Neural progenitor cell (in vitro differentiated cells): ENCODE measurements at places on chromosomes 7 and 10. TPM values are rescaled to one million over a fixed set of nuclear protein-coding genes. Genes with fewer than 3 reads are reported as not detected.

The TNKS2 gene
- 47.2 and 53.4 TPM in 2 replicates for total RNA-seq

The TSPAN33 gene
- total RNA-seq, result 34.5 and 52.7 TPM in 2 replicates

The GPC2 gene
- total RNA-seq, result 17.0 and 61.0 TPM in 2 replicates

The AP1S1 gene
- 74.4 and 94.2 TPM in 2 replicates for total RNA-seq

The AKR1D1 gene
- 0.28 TPM in 1 of 2 replicates, not detected in the other for total RNA-seq

The OR13A1 gene
- total RNA-seq, result 0.93 and 1.5 TPM in 2 replicates

DNA sequence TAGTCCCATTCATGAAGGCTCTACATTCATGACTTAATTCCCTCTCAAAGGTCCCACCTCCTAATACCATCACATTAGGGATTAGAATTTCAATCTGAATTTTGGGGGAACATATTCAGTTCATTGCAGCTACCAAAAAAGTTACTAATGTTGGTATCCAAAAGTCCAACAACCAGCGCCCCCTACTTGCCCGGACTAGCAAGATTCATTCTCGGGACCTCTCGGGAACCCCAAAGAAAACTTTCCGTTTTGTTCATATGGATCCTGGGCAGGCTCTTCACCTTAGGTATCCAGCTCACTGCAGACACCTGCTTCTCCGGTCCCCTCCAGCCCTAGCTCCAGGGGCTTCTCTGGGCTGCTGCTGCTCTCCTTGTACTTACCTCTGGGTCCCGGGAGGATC lies 8.9 kb upstream of the GRK5 start:
- no peaks in the 10 kb centered on the region for H3K27me3 ChIP-seq
- H3K4me1 ChIP-seq, result peaks cover 10% of the 10 kb centered on the region

GRCh38 chr10:129514568-129515451 lies 47.8 kb downstream of the MGMT start:
- H3K4me3 ChIP-seq, result no peak overlapping the region
- no peaks in the 10 kb centered on the region for H3K4me1 ChIP-seq
- H3K27me3 ChIP-seq, result no peaks in the 10 kb centered on the region
- no peak for DNase-seq
- no peak overlapping the region for H3K27ac ChIP-seq

- DNase-seq, result peak; percentile 64
- no peak overlapping the region for H3K4me3 ChIP-seq
- H3K4me1 ChIP-seq, result peaks cover 14% of the 10 kb centered on the region
- no peak overlapping the region for H3K27ac ChIP-seq
- H3K36me3 ChIP-seq, result no peaks in the 10 kb centered on the region
Observed at GRCh38 chr10:71268247-71268691, 50.8 kb upstream of the SLC29A3 start.

DNA sequence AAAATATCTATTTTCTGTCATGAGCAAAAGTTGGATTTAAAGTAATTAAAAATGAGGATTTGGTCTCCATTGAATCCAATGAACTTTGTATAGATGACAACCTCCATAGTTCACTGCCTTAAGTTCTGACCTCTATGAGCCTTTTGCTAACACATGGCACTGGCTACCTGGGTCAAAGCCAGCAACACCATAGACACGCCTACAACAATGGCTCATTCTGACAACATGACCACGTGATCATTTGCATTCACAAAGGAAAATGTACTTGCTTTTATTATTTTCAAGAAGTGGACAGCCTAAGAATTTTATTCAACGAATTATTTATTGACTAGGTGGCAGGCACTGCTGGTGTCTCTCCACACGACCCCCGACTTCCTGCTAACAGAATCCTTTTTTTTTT lies 90.6 kb downstream of the CARD11 start:
- H3K4me3 ChIP-seq, result no peak overlapping the region
- no peaks in the 10 kb centered on the region for H3K27me3 ChIP-seq
- peaks cover 11% of the 10 kb centered on the region for H3K4me1 ChIP-seq
- no peak for DNase-seq
- no peak overlapping the region for H3K27ac ChIP-seq
- H3K36me3 ChIP-seq, result no peaks in the 10 kb centered on the region

- H3K27ac ChIP-seq, result no peak overlapping the region
- peak overlapping the region; percentile 73 for H3K4me3 ChIP-seq
Observed at GRCh38 chr7:64667311-64667710, 1.4 kb downstream of the ZNF107 start.

GRCh38 chr7:123789817-123790216 lies 41.0 kb upstream of the WASL start:
- no peaks in the 10 kb centered on the region for H3K27me3 ChIP-seq
- no peaks in the 10 kb centered on the region for H3K36me3 ChIP-seq
- DNase-seq, result no peak
- no peak overlapping the region for H3K4me3 ChIP-seq

DNA sequence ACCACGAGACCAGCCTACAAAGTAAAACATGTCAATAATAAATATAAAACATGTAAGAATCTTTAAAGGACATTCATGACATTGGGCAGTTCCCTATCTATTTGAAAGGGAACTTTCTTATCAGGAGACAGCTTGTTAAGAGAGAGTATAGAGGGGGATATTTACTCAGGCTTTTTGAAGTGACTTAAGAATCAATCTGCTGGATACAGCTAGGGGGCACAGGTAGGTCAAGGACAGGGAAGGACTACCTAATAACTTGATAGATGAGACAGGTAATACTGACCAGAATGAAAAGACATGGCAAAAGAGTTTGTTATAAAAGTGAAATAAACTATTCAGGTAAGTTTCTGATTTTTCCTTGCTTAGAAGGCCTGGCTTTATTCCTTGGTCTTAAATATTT lies 21.8 kb upstream of the LRRD1 start:
- no peaks in the 10 kb centered on the region for H3K27me3 ChIP-seq
- no peaks in the 10 kb centered on the region for H3K4me1 ChIP-seq
- no peak for DNase-seq
- no peak overlapping the region for H3K27ac ChIP-seq
- H3K4me3 ChIP-seq, result no peak overlapping the region

GRCh38 chr10:48835781-48836180 lies 103.9 kb downstream of the LRRC18 start:
- no peak overlapping the region for H3K4me3 ChIP-seq
- no peaks in the 10 kb centered on the region for H3K36me3 ChIP-seq
- H3K27ac ChIP-seq, result no peak overlapping the region
- peaks cover 13% of the 10 kb centered on the region for H3K4me1 ChIP-seq
- no peak for DNase-seq
- no peaks in the 10 kb centered on the region for H3K27me3 ChIP-seq

DNA sequence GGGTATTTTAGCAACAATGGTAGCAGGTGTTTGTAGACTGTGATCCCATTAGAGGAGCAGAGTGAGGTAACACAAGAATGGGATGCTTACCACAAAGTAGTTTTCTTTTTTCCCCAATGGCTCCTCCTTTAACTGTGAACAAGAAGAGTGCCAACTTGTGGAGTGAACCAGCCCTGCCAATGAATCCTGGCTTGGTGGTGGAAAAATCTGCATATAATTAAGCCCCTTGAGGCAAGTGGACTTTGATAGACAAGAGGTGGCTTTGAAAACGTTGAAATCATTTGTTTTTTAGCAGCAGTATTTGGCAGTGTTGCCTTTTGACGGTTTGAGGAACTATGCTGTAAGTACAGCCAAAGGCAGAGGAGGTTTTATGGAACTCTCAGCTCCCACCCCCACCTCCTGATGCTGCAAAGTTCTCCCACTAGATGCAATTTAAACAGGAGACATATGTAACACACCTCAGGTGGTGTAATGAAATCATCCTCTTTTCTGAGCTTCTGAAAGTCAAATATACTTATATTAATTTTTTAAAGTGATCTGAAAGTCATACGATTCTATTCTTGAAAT lies 295.6 kb downstream of the DPP6 start:
- no peak overlapping the region for H3K4me3 ChIP-seq
- DNase-seq, result no peak
- H3K36me3 ChIP-seq, result no peaks in the 10 kb centered on the region
- H3K27me3 ChIP-seq, result no peaks in the 10 kb centered on the region

- peaks cover 9% of the 10 kb centered on the region for H3K36me3 ChIP-seq
- peaks cover 9% of the 10 kb centered on the region for H3K4me1 ChIP-seq
- H3K27me3 ChIP-seq, result no peaks in the 10 kb centered on the region
- DNase-seq, result peak; percentile 36
- H3K4me3 ChIP-seq, result no peak overlapping the region
Observed at GRCh38 chr10:86857128-86857721, 100.2 kb downstream of the MMRN2 start.

- no peak for DNase-seq
- no peaks in the 10 kb centered on the region for H3K36me3 ChIP-seq
- H3K27ac ChIP-seq, result no peak overlapping the region
- peaks cover 35% of the 10 kb centered on the region for H3K4me1 ChIP-seq
Observed at GRCh38 chr10:50511492-50512213, 112.1 kb downstream of the SGMS1 start.

GRCh38 chr7:69935107-69935506 lies 336.8 kb downstream of the AUTS2 start:
- no peaks in the 10 kb centered on the region for H3K27me3 ChIP-seq
- no peak overlapping the region for H3K4me3 ChIP-seq
- H3K36me3 ChIP-seq, result no peaks in the 10 kb centered on the region
- no peak overlapping the region for H3K27ac ChIP-seq
- peaks cover 23% of the 10 kb centered on the region for H3K4me1 ChIP-seq
- no peak for DNase-seq

DNA sequence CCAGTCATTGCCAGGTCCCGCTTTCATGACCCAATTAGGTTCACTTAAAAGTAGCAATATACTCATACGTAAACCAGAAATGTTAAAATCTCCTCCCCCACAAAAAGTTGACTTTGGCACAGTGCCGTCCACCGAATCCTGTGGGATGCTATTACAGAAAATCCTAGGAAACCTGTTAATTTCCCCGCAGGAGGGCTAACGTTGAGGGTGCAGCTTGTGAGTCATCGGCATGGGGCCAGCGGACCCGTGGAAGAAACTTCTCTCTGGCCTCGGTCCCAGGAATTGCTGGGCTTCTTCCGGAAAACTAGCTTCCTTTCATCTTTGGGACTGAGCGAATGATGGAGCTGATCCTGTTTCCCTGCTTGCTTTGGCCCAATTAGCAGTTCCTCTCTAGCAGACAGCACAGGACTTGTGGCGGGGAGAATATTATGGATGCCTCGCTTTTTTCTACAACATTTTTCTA lies 13.5 kb downstream of the CRYGN start:
- no peak overlapping the region for H3K27ac ChIP-seq
- no peaks in the 10 kb centered on the region for H3K27me3 ChIP-seq
- no peaks in the 10 kb centered on the region for H3K36me3 ChIP-seq
- no peak overlapping the region for H3K4me3 ChIP-seq
- no peak for DNase-seq
- H3K4me1 ChIP-seq, result peaks cover 30% of the 10 kb centered on the region

DNA sequence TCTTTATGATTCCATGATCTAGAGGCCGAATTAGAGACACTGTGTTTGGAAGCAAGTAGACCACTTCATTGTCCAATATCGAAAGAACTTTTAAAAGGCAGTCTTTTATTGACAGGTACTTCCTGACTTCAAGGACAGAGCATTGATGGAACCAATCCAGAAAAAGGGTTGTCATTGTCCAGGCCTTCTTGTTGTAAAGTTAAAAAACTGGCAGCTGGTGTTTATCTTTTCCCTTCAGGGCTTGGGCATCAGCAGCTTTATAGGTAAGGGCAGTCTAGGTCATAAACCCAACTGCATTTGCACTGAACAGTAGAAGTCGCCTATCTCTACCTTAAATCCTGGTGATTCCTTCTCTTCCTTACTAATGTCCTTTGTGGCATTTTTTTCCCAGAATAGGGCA lies 95.6 kb downstream of the ST7 start:
- no peaks in the 10 kb centered on the region for H3K4me1 ChIP-seq
- no peak for DNase-seq
- H3K36me3 ChIP-seq, result no peaks in the 10 kb centered on the region
- no peak overlapping the region for H3K4me3 ChIP-seq
- no peak overlapping the region for H3K27ac ChIP-seq

- no peaks in the 10 kb centered on the region for H3K4me1 ChIP-seq
- H3K27ac ChIP-seq, result no peak overlapping the region
- H3K27me3 ChIP-seq, result peaks cover 100% of the 10 kb centered on the region
- no peak overlapping the region for H3K4me3 ChIP-seq
- H3K36me3 ChIP-seq, result no peaks in the 10 kb centered on the region
Observed at GRCh38 chr7:27162561-27163287, 2.6 kb downstream of the HOXA9 start.

DNA sequence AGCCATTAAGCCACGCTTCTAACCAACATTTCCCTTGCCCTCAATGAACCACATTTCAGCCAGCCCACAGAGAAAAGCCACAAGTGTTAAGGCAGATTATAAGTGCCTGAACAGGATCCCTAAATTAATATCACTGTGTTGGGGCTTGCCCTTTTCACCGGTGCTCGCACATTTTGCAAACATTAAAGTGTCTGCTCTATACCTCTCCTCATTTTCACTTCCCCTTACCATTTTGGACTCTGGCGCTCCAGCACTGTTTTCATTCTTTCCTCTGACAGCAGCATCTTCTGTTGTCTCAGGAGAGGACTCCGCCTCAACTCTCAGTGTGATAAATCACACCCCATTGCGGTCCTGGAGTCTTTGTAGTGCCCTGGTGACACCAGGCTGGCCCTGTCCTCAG lies 274.2 kb downstream of the BAMBI start:
- H3K4me1 ChIP-seq, result peaks cover 4% of the 10 kb centered on the region
- no peaks in the 10 kb centered on the region for H3K36me3 ChIP-seq
- no peak for DNase-seq

- H3K27me3 ChIP-seq, result no peaks in the 10 kb centered on the region
- no peaks in the 10 kb centered on the region for H3K36me3 ChIP-seq
- no peak for DNase-seq
- H3K27ac ChIP-seq, result no peak overlapping the region
- H3K4me3 ChIP-seq, result no peak overlapping the region
Observed at GRCh38 chr7:25901658-25902057, 250.3 kb upstream of the NFE2L3 start.

DNA sequence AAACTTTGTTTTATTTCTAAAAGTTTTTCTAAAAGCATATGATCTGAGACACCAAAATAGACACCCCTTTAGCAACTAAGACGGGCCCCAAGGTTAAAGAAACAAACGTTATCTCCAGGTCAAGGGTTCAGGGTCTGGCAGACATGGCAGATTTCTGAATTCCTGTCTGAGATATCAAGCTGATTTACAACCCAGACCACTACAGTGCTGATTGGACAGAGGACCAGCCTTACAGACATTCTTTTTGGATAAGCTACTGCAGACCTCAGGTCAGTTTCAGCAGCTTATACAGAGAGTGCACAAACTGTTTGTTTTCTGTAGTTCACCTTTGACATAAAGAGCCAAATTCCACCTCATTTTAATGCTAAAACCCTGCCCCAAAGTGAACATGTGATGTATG lies 34.8 kb downstream of the SVOPL start:
- H3K27me3 ChIP-seq, result no peaks in the 10 kb centered on the region
- peaks cover 7% of the 10 kb centered on the region for H3K4me1 ChIP-seq
- no peaks in the 10 kb centered on the region for H3K36me3 ChIP-seq
- no peak overlapping the region for H3K4me3 ChIP-seq

DNA sequence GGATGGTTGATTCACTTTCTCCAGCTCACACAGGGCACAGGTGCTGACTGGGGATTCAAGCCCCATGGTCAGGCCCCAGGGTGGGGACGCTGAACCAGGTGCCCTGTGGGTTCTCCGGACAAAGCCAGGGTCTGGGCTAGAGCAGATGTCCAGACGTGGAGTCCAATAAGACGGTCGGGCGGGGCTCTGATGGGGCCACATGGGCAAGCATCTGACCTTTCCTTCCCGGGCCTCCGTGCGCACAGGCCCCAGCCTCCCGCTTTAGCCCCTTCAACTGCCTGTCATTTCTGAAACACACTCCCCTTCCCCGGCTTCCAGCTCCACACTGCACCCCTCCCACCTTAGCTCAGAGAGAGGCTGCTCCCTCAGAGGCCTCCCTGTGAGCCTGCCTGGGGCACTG lies 153.0 kb upstream of the PPP2R2D start:
- H3K4me1 ChIP-seq, result peaks cover 52% of the 10 kb centered on the region
- H3K4me3 ChIP-seq, result no peak overlapping the region
- DNase-seq, result no peak
- no peaks in the 10 kb centered on the region for H3K27me3 ChIP-seq
- no peaks in the 10 kb centered on the region for H3K36me3 ChIP-seq

- no peaks in the 10 kb centered on the region for H3K4me1 ChIP-seq
- no peaks in the 10 kb centered on the region for H3K27me3 ChIP-seq
- no peak for DNase-seq
- H3K36me3 ChIP-seq, result peaks cover 20% of the 10 kb centered on the region
Observed at GRCh38 chr10:68982389-68982788, 6.2 kb upstream of the KIFBP start.
